ENCODE measurements at places on chromosomes 6 and 20.

DNA sequence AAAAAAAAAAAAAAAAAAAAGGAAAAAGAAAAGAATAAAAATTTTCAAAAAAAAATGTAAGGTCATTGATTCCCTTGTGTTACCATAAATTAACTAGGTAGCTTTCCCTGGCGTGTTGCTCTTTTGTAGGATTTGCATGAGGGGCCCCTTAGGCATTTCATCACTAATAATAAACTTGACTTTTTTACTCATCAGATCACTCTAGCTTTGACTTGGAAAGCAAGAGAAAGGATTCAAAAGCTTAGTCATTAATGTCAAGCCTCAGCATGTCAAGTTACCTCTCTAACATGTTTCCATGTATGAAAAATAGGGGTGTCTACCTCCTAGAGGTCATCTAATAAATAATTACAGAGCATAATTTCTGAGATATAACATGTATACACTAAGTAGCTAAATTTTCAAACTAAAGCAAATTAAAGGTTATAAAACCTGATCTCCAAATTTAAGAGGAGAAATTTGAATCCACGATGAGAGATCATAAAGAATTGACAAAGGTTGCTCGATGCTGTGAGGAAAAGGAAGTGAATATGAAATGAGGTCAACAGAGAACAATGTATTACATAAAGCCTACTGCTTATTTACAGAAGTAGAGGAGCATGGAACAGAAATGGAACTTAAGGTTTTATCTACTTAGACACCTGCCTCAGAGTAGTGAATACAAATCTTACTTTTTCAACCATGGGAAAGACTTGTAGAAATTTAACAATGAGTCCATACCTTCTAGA, 86.8 kb downstream of the ARHGAP18 start:
- DNase-seq, result no peak

GRCh38 chr20:20851385-20851784, 138.9 kb upstream of the RALGAPA2 start:
- DNase-seq, result no peak

DNA sequence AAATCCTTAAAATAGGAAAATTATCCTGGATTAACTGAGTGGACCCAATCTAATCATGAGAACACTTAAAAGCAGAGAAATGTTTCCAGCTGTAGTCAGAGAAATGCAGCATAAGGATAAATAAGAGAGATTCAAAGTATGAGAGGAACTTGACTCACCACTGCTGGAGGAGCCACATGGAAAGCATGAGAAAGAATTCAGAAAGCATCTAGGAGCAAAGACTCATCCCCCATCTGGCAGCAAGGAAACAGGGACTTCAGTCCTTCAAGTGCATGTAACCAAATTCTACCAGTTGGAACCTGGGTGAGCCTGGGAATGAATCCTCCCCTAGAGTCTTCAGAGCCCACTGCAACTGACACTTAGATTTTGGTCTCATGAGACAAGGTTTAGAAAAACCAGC, 33.7 kb downstream of the RNF146 start:
- DNase-seq, result no peak

DNA sequence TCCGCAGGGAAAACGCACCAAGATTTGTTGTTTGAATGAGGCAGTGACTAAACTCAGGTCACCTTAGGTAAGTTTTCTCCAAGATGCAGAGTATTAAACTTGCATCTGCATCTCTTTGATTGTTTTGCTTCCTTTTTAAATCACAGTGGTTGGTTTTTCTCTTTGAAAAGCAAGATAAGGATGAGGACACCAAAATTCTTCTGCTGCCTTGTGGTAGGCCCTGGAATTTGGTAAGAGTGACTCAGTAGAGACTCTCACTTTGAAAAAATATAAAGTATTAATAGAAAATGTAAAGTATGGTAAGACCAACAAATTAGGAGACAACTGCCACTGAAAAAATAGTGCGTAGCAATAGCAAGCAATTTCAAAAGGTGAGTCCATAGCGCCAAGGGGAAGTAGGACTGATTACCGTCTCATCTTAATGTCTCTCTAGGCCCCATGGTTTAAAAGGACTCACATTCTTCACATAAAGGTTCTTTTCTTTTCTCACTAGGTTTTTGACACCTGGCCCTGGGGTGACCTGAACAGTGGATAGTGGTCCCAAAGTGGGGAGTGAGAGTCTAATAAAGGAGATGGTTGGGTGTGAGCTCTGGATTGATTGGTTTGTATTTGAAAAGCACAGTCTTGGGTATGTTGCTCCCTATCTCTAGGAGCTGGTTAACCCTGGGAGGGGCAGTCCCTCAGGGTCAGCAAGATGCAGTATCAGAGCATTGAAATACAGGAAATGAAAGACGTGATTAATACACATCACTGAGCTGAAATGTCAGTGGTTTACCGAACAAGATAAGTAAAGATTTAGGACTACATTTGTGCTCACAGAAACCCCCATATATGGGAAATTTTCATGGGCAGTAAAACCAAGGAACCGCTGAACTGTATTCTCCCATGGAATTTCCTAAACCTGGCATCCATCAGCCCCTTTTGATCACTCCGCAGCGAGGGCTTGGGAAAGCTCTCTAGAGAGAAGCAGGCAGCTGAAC, 221.2 kb downstream of the SLC24A3 start:
- DNase-seq, result no peak

DNA sequence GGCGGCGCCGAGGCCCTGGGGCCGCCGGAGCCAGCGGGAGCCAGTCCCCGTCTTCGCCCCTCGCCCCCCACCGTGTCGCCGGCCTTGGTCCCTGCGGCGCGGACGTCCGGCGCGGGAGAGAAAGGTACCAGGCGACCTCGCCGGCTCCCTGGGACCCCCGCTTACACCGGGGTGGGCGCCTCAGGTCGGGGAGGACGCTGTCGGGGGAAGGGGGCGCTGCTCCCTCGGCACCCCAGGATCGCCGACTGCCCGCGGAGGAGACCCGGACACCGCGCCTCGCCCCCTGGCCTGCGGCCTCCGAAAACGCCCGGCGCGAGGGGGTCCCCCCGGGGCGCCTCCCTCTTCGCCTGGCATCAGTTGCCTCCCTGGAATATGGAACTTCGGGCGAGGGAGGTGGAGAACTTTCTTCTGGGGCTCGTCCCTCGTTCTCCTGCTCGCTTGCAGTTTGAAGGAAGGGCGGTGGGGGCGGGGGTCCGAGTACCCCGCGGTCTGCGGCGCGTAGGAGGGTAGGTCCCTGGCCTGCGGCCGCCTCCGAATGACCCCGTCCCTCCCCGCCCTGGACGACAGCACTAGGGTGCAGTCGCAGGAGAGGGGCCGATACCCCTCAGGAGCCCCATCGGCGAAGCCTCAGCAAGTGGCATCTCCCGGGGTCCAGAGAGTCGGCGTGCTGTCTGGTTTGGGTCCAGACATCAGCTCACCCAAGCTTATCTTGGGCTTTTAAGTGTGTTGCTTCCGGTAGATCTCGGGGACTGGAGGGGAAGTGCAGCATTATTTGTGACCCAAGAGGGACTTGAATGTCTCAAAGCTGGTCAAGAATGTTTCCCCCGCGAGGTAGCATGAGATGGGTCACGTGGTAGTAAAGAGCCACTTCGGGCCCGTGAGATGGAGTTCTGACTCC, 549 bp downstream of the ANKRD6 start:
- no peak for DNase-seq

GRCh38 chr6:6884193-6884627, 223.6 kb upstream of the RREB1 start:
- DNase-seq, result no peak

DNA sequence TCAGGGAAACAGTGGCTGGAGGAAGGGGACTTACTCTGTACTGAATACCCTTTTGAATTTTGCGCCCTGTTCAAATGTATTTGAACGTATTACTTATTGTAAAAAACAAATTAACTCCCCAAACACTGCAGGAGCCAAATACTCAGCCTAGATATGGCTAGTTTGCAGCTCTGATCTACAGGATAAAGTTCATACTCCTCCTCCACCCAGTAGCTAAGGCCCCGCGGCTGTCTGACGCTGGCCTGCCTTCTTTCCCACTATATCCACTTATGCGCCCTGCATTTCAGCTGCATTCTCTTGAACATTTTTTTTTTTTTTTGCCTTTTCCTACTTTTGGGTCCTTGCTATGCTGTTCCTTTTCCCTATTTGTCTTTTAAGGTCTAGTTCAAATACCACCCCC, 6.5 kb downstream of the GSS start:
- DNase-seq, result no peak

GRCh38 chr6:100774681-100775080, 106.4 kb downstream of the ASCC3 start:
- no peak for DNase-seq

DNA sequence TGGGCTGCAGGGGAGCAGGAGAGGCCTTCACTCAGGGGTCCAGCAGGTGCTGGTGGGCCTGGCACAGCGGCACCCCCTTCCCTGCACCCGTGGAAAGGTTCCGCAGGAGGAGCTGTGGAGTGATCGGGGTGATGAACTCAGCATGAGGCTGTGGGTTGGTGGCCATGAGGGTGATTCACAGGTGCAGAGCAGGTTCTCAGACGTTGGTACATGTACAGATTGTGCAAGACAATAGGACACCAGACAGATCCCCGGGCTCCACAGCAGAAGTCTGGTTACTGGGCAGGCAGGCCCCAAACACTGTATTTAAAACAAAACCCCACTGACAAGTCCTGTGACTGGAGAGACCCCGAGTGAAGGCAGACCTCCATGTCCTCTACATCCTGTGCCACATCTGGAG, 151.6 kb upstream of the CDH4 start:
- DNase-seq, result no peak

GRCh38 chr6:89087881-89088280, 7.3 kb downstream of the PNRC1 start:
- no peak for DNase-seq

GRCh38 chr6:170080828-170081371, 210.0 kb downstream of the DLL1 start:
- no peak for DNase-seq

GRCh38 chr20:58418949-58419748, 30.1 kb downstream of the VAPB start:
- DNase-seq, result no peak

DNA sequence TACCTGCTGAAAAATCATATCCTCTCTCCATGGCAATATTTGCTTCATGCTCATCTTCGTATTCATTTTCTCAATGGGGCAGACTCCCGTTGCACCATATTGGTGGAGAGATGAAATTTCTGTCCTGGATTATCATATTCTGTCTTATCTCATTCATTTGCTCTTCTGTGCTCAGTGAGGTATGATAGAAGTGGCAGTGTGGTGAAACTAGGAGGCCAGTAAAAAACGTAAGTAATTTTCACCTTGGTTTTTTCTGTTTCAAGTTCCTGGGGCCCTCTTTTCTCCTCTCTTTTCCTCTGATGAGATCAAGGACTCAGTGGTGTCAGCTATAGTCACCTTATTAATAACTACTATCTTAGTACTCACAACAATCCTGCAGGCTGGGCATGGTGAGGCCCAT, 182.5 kb upstream of the HDAC2 start:
- DNase-seq, result no peak

DNA sequence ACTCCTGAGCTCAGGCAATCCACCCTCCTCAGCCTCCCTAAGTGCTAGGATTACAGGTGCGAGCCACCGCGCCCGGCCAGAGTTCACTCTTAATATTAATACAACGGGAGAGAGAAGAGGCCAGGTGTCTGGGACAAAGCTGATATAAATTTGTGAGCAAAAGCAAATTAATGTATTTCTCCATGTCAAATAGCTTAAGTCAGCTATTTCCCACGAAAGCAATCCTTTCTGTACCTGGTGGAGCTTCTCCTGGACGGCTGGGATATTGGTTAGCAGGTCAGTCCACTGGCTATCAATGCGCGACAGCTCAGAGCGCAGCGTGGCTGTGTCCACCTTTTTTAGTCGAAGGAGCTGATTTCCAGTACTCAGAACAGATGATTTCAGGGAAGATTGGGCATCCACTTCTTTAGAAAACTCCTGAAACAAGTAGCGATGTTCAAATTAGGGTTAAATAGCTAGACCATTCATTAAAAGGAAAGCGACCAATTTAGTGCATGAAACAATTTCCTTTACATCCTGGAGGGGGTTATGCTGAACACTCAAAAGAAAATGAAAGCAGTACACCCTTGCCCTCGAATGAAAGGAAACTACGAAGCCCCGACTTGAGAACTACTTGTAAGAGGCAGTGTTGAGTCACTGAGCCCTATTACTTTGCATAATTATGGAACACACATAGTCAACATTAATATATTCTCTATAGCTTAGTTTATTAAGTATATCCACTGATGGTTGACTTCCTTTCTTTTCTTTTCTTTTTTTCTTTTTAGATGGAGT, 403.4 kb downstream of the SYNE1 start:
- no peak for DNase-seq

DNA sequence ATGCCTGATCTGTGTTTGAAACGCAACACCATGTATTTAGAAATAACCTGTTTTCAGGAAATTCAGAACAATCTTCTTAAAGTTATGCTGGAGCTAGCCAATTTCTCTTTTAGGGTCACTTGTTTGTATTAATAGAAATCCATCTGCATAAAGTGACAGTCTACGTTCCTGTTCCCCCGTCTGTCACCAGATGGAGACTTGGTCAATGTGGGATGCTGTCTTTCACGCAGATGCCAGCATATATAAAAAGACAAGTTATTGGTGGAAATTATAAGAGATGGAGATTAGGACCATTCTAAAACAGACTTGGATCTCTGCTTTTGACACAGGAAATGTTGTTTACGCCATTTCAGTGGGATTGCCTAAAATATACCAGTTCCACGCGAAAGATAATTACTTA, 162.5 kb upstream of the STMND1 start:
- no peak for DNase-seq

DNA sequence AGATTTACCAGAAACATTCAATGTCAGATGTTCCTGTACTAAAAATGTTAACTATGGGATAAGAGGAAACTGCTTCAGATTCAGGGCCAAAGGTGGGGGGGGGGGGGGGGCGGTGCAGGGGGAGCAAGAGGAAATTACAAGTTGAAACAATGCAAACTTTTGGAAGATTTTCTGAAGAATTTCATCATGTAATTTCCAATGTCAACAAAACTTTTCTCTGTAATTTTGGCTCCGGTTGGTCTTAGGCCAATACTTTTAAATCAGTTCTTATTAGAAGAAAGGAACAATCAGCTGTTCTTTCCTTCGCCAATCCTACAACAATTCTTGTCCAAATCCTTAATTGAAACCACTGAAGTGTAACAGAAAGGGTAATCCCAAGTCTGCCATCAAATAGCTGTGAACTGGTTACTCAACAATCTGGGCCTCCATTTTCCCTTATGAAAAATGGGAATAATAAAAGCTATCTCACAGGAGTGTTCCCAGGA, 13.1 kb downstream of the UQCC1 start:
- DNase-seq, result no peak

DNA sequence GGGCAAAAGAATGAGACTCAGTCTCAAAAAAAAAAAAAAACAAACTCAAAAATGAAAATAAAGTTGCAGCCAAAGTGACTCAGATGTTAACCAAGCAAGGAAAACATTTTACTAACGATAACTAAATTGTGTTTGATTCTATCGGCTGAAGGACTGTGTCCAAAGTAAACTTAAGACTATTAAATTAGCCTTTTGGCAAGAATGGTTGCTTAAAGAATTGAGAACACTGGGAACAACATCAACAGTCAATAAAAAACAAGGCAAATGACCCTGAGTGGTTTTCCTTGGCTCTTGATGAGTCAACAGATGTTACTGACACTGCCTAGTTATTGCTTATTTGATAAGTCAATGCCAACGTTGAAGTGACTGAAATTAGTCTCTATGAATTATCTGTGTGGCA, 36.7 kb downstream of the POU3F2 start:
- no peak for DNase-seq

- no peak for DNase-seq
Measured at GRCh38 chr6:56875961-56876360, 78.9 kb upstream of the BEND6 start.

- DNase-seq, result no peak
Measured at GRCh38 chr6:2857580-2858337, 16.1 kb upstream of the SERPINB1 start.

- no peak for DNase-seq
Measured at GRCh38 chr6:16241321-16241689, 2.9 kb downstream of the GMPR start.
